ENCODE measurements at places on chromosomes 13 and 19.

DNA sequence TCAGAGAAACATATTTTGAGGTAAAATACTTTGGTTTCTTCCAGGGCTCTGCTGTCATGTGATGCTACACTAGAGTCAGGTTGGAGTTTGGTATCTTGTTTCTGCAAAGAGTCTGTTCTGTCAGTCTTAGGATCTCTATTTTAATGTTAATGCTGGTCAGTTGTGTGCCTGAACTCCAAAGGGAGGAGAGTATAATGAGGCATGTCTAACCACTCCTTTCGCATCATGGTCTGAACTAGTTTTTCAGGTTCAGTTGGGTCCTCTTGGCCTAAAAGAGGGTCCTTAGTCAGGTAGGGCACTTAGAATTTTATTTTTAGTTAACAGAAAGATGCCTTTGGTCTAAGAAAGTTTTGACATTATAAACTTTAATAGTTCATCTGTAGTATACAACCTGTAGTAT lies 78.2 kb downstream of the FNDC3A start:
- DNase-seq, result no peak

GRCh38 chr19:33720691-33721682 lies 75.7 kb upstream of the KCTD15 start:
- no peak for DNase-seq

- no peak for DNase-seq
Observed at GRCh38 chr19:45972081-45972946, 1.4 kb downstream of the NOVA2 start.

DNA sequence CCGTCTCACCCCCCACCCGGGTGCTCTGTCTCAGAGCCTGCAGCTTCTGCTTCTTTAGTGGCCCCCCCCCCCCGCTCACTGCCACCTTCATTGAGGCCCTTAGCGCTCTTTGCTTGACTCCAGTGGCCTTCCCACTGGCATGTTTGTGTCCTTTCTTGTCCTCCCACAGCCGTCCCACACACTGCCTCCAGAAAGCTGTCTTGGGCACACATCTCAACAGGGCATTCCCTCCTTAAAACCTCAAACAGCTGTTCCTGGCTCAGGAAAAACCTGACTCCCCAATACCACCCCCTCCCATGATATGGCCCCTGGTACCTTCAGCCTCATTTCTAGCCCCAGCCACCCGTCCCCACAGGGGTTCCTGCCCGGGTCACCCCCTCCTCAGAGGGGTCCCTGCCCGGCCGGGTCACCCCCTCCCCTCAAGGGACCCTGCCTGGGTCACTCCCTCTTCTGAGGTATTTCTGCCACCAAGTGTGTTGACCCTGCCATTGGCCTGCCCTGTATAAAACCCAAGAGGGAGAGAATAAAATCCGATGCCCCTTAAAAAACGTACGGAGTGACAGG lies 8.9 kb downstream of the B3GLCT start:
- DNase-seq, result no peak

DNA sequence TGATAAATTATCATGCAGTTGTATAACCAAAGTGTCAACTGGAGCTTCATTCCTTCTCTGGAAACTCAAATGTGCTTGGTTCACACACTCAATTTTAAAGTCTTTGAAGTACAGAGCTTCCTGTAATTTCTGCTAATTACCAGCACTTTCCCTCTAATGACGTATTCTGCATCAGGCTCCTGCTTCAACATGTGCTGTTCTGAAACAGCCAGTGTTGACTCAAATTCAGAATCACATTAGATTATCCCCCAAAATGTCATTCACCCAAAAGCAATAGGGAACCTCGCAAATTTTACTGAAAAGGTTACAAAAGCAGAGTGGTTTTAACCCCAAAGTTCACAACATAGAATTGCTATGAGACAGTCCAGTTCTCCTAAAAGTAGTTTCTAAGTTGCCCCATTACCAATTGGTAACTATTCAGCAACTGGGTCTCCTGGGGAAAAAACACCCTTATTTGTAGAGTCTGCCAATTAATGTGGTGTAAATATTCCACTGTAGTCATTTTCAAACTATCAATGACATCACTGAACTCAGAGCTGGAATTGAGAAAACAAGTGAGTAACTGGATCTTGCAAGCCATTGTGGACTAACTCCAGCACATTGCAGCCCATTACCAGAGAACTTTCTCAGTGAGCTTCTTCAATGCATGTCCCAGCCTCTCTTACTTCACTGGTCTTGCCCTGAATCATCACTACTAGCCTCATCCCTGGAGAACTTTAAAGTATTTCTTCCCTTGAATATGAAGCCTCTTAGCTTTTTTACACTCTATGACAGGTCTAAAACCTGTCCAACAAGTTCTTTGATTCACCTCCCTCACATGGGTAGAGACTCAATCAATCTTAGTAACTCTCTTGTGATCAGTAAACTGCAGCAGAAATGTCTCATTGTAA lies 955.4 kb downstream of the EFNB2 start:
- DNase-seq, result no peak

DNA sequence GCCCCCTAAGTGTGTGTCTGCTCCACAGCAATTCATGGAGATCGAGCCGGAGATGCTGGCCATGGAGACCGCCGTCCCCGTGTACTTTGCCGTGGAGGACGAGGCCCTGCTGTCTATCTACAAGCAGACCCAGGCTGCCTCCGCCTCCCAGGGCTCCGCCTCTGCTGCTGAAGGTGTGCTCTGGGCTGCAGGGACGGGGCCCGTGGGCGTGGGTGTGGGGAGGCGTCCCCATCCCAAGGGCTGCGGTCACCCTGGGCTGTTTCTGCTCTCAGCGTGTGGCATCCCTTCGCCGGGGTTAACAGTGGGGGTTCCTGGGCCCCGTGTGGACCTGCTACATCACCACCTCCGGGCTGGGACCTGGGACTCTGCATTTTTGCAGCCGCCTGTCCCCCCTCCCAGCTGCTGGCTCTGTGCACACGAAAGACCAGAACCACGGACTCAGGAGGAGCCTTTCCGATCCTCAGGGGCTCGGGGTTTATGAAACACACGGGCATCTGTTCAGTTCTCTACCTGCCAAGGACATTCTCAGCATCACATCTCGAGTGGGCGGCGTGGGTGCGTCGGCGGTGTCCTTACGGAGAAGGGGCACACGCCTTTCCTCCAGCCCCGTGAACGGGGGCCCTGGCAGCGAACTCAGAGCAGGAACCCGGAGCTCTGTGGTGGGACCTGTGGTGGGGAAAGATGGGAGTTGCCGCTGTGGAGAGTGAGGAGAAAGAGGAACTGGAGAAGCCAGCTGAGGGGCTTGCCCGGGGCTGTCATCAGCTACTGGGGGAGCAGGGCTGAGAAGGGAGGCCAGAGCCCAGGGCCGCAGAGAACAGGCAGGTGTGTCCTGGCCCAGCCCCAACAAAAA lies 7.8 kb downstream of the NCLN start:
- no peak for DNase-seq

DNA sequence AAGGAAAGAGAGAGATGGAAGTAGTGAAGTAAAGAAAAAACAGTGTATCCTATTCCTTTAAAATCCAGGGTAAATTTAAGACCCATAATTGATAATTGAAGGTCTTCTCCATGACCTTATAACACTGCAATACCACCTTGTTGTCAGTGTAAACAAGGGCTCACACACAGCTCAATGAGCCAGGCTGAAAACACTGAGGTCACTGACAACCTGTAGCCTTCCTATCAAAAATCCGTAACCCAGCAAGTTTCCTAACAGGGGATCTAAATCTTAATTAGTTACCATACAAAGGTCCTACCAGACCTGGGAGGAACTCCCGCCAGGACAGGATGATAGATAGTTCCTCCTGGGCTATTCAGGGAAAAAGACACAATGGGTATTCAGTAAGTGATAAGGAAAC lies 1677.1 kb downstream of the OLFM4 start:
- DNase-seq, result no peak

- DNase-seq, result no peak
Observed at GRCh38 chr13:82947191-82947621, 935.1 kb downstream of the SLITRK1 start.

DNA sequence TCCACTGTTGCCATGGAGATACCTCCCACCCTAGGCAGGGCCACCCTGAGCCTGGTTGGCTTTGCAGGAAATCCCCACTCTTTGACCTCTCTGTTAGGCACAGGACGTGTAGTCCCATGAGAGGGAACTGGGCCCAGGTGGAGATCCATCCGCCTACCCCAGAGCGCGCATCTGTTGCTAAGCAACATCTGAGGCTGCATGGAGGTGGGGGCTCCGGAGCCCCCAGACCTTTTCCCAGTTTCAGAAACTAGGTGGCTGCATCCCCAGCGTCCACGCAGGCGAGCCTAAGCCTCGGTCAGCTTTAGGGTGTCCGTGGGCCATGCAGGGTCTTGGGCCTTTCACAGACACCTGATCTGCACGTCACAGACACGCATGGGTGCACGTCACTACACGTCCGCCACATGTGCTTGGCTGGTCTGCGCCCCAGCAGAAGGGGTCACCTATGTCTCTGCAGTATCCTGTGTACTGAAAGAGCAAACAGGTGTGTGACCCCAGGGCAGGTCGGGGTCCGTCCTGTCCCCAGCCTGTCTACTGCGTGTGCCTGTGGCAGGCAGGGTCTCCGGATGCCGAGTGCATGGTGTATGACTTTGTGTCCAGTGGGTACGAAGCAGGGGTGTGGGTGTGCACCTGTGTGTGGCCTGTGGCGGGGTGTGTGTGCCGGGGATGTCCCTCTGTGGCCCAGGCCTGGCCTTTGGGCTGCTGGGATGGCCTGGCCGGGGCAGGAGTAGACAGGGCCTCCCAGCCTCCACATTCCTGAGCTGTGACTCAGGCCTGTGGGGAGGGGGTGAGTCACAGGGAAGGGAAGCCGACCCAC lies 4.1 kb upstream of the CIRBP start:
- no peak for DNase-seq

- DNase-seq, result no peak
Observed at GRCh38 chr13:40517486-40518480, 148.7 kb downstream of the FOXO1 start.

- no peak for DNase-seq
Observed at GRCh38 chr19:14063105-14063504, 1.2 kb upstream of the PALM3 start.

DNA sequence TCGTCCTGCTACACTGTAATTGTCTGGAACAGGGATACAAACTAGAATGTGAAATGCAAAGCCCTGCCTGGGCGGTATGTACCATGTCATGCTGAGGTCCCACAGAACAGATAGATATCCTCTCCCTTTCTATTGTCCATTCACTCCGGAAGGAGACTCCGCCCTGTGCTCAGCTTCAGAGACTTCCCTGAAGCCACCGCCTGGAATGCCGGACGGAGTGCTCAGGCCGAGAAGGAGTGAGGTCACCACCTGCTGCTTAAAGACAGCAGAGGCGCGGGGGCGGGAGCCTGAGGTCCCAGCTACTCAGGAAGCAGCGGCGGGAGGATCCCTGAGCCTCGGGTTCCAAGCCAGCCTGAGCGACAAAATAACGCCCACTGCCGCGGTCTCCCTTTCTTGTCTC lies 890 bp upstream of the ZNF611 start:
- peak; percentile 52 for DNase-seq

GRCh38 chr13:113083402-113084061 lies 22.1 kb upstream of the F7 start:
- DNase-seq, result no peak

- DNase-seq, result no peak
Observed at GRCh38 chr19:1636325-1637236, 15.8 kb downstream of the TCF3 start.

- DNase-seq, result no peak
Observed at GRCh38 chr19:4654437-4655361, 15.4 kb downstream of the TNFAIP8L1 start.

DNA sequence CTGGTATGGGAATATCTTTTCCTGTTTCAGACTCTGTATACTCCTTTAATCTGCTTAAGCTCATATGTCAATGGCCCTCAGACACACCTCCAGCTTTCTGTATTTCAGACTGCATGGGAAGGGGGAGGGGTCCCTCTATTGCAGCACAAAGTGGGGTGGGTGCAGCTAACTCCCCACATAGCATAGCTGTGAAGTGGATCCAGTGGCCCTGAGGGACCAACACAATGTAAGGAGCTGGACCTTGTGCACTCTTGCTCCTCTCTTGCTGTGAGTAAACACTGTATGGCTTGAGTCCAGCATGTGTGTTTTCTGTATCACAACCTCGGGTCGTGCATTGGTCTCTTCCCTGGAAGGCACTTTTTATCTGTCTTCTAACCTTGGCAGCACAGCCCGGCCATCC lies 669.9 kb downstream of the PCDH9 start:
- no peak for DNase-seq

DNA sequence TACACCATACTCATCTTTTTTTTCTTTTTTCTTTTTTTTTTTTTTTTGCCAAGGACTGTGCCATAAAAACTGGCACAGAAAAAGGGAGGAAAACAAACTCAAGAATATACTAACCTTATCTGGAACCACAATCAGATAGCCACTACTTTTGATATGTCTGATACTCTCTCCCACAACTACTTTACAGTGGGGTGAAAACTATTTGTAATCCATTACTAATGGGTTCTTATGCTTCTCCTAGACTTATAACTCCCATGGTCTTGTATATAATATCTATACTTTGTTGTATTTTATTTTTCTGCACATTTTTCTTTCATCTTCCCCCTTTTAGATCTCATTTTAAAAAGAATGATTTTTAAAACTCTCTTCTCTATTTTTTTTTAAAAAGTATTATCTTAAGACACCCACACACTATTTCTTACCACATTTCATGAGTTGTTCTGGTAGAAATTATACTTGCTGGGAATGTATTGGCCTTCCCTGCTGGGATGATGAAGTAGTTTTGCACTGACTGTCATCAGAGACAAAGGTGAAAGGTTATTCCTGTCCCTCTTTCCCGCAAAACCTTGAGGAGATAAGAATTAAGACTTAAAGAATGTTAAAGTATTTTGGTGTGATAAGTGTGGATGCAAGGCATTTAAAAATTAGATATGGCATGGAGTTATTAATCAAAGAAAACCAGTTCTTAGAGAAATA lies 146.7 kb upstream of the KLF12 start:
- no peak for DNase-seq

DNA sequence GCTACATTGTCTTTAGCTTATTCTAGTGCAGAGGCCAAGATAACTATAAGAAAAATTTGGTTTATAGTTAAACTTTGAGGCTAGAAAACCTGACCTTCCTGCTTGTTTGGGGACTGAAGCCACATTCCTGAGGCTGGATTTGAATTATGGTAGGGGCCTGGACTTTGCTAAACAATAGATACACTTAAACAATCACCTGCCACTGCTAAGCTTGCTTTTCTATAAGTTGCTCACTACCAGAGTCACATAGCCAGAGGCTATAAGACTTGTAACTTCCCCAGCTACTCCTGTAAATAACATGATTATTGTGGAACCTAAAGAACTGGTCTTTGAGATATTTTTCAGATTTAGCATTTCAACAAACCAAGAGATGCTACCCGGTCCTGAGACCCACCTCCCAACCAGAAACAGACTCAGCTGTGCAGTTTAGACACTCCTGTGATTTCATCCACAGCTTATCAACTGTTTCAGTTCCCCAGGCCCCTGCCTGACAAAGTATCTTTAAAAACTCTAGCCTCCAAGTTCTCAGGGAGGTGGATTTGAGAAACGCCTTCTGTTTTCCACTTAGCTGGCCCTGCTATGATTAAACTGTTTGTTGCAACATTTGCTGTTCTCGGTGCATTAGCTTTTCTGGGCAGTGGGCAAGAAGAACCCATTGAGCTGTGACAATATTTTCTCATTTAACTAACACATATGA lies 77.7 kb downstream of the MIPEP start:
- no peak for DNase-seq

- peak; percentile 52 for DNase-seq
Observed at GRCh38 chr13:30429721-30430694, 7.7 kb downstream of the UBE2L5 start.

All from pulmonary artery endothelial cell (primary cell).